ENCODE measurements at places on chromosomes 7 and 10. TPM values are rescaled to one million over a fixed set of nuclear protein-coding genes. Genes with fewer than 3 reads are reported as not detected.

GRCh38 chr7:137970253-137970975 is 31.5 kb downstream of the CREB3L2 start:
- peak; percentile 78 for DNase-seq

- no peak for DNase-seq
Observed at GRCh38 chr7:52271703-52272102, 763.7 kb upstream of the POM121L12 start.

DNA sequence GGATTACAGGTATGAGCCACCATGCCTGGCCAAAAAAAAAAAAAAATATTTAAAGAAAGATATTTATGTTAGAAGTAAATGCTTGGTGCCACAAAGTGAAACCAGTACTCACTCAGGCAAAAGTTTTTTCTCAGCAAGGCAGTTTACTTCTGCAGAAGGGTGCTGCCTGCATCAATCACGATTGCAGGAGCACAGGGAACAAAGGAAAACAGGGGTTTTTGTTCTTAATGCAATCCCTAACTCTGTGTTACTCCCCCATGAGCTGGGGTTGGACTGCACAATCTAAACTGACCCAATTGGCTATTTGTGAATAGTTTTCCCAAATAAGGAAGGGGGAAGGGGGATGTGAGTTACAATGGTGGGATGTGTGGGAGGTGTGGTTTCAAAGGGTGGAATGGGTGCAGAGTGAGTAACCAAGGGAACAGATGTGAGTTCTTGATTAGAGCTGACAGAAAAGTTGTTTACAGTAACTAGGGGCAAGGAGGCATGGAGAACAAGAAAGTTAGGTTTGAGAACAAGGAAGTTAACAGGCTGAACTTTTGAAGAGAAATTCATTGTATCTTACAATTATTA is 255.4 kb downstream of the TYW1 start:
- no peak for DNase-seq

GRCh38 chr7:3204526-3204925 is 96.5 kb upstream of the SDK1 start:
- no peak for DNase-seq

DNA sequence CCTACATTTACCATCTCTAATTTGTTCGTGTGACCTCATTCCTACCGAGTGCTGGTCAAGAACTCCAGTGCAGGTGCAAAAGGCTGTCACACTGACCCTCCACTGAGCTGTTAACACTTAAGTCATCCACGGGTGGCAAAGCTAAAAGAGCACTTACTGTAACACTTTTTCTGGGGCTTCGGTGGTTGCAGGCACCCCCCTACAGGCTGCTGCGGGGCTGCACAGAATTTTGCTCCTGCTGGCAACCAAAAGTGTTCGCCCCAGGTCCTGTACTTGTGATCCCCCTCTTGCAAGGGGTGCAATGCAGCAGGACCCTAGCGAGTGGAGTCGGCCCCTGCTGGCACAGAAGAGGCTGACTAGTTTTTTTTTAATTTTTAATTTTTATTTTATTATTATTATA is 298.9 kb upstream of the CNTNAP2 start:
- no peak for DNase-seq

GRCh38 chr7:137345799-137346449 is 2.4 kb upstream of the PTN start:
- no peak for DNase-seq

- DNase-seq, result no peak
Observed at GRCh38 chr7:155011086-155011485, 8.2 kb upstream of the PAXIP1 start.

DNA sequence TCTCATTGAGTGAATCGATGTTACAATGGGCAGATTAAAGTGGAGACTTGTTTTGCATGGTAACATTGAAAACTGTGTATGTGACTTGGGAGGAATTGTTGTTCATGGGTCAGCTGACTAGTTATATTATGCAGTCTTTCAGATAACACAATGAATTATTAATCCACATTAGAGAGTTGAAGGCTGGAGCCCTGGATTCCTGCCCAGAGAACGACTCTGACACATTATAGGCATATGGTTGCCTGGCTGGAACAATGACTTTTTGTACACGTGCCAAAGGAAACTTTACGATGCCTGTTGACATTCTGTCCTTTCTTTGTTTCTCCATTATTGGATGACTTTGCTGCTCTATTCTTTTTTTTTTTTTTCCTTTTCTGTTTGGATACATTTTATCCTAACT is 52.3 kb upstream of the TMEM229A start:
- peak; percentile 63 for DNase-seq

DNA sequence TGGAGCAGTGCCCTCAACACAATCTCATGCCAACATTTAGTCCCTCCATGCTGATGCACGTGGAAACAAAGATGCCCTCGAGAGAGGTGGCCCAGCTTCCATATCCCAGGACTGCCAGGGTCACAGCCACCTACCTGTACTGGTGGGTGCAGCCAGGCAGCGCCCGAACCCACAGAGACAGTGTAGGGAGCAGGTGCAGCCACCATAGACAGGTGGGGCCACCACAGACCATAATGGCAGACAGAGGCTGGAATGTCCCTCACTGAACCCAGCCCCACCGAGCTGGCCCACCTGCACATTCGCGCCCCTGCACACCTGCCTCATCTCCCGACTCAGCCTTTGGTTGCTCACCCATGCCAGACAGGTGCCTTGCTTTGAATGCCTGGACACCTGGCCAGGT is 18.3 kb upstream of the CPXM2 start:
- DNase-seq, result no peak

GRCh38 chr7:31171984-31172383 is 119.9 kb downstream of the ADCYAP1R1 start:
- no peak for DNase-seq

DNA sequence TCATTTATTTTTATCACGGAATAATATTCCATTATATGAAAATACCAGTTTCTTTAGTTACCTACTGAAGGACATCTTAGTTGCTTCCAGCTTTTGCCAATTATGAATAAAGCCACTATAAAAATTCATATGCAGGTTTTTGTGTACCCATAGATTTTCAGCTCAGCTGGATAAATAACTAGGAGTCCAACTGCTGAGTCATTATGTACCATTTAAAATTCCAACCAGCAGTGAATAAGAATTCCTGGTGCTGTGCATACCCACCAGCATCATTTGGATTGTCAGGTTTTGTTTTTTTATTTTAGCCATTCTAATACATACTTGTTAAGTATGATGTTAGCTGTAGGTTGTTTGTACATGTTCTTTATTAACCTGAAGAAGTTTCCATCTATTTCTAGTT is 14.5 kb downstream of the FAM24B start:
- no peak for DNase-seq

- DNase-seq, result no peak
Observed at GRCh38 chr10:7192061-7192460, 218.8 kb downstream of the SFMBT2 start.

DNA sequence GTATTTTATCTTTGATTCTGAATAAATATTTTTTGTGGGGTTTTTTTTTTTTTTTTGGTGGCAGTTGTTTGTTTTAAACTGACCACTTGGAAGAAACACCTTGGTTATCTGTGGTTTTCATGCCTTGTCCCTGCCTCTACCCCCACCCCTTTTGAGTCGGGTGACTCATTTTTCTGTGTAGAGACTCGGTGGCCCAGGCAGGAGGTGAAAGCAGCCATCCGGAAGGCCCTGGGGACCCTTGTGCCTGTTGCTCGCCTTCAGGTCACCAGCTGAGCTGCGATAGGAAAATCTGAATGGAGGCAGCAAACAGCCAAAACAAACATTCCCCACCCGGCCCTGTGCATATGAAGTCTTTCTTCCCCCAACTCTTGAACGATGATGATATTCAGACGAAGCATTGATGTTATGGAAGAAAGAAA is 22.8 kb downstream of the CYP17A1 start:
- DNase-seq, result no peak

DNA sequence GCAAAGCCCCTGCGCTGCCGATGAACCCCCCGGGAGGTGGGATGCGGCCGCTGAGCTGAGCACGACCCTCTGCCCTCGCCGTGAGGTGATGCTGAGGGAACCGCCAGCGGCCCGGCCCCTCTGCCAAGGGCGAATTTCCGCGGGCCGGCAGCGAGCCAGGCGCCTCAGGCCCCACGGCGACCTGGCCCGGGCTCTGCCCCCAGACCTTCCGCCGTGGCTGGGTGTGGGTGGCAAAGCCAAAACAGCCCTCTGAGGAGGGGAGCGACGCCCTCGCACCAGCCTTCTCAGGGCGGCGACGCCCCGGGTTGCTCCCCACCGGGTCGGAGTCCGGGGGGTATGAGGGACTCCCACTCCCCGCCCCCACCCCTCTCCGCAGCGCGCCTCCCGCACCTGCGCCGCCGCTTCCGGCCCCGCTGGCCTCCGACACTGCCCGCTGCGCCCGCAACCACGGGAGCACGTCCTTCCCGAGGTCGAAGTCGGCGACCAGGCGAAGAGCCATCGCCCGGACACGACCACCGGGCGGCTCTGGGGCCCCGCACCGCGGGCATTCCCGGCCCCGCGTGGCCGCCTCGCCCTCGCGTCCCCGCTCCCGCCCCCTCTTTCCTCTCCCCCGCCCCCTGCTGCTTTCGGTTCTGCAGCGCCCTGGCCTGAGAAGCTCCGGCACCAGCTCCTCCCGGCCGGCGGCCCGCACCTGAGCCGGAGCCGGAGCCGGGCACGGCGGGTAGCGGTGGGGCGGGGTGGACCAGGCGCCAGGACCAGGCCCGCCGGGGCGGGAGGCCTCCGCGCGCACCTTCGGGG is at the start of gene GSAP:
TSS of gene GSAP (minus strand) at position 527 of the 798 bp plus-strand sequence. CDS start at position 499, 28 bp downstream.
- peak; percentile 32 for DNase-seq

- no peak for DNase-seq
Observed at GRCh38 chr7:133934262-133934976, 192.7 kb upstream of the LRGUK start.

GRCh38 chr7:99460651-99461050 is 5.3 kb downstream of the ATP5MF start:
- no peak for DNase-seq

DNA sequence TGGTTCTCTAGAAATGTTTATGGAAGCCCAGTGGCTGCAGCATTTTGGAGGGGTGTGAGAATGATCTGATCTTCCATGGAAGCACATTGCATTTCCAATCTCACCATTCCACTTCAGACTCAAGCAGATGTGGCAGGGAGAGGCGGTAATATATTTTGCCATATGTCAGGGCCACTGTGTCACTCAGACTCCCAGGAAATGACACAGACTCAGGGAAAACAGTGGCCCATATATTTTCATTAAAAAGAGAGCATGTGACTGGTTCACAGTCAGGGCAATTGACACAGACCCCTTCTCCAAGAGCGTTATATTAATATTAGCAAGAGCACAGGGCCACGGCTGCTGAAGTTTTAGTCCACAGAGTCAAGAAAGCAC is 149.3 kb upstream of the NRP1 start:
- DNase-seq, result no peak

GRCh38 chr10:523925-524324 is 165.5 kb downstream of the DIP2C start:
- DNase-seq, result no peak

DNA sequence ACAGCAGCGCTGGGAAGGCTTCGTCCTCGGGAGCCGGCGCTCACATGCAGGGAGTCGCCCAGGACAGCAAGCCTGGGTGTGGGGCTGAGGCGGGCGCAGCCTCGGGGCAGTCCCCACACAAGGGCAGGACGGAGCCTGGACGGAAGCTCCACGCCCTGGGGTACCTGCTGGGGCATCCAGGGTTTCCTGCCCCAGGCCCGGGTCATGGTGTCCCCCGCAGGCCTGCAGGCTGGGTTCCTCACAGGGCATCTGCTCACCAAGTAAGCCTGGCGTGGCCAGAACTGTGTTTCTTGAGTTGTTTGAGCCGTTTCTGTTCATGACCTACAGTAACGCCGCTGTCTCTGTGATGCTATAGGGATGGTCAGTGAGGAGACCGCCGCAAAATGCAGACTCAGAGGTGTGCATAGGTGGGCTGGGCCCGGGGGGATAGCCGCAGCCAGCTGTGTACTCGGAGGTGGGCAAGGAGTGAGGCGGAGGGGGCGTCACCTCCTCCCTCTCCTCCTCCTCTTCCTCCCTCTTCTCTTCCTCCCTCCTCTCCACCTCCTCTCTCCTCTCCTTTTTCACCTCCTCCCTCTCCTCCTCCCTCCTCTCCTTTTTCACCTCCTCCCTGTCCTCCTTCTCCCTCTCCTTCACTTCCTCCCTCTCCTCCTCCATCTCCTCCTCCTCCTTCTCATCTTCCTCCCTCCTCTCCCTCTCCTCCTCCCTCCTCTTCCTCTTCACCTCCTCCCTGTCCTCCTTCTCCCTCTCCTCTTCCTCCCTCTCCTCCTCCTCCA is 438.9 kb downstream of the DNAJB6 start:
- no peak for DNase-seq

- DNase-seq, result no peak
Observed at GRCh38 chr7:84137812-84138211, 56.8 kb downstream of the SEMA3A start.

DNA sequence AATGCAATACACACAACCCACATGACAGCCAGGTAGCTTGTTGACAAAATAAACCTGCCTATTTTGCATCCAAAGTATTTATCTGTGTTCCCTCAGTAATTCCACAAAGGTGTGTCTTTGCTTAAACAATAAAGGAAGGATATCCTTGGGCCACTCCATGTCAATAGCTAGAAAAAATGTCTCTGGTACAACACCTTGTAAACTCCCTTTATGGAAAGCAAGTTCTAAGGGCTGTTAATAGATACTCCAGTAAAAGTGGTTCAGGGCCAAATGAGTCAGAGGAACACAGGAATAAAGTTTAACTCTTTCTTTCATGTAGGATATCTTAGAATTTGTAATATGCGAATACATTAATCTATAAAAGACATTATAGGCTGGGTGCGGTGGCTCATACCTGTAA is 96.9 kb upstream of the LRRTM3 start:
- no peak for DNase-seq

GRCh38 chr10:88198023-88198422 is 334.6 kb downstream of the PTEN start:
- no peak for DNase-seq

DNA sequence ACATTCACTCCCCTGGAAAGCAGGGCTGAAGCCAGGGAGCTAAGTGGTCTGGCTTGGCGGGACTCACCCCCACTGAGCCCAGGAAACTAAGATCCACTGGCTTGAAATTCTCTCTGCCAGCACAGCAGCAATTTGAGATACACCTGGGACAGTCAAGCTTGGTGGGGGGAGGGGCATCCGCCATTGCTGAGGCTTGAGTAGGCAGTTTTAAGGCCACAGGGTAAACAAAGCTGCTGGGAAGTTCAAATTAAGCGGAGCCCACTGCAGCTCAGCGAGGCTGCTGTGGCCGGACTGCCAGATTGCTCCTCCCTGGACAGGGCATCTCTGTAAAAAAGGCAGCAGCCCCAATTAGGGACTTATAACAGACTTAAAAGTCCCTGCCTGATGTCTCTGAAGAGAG is 108.2 kb upstream of the FAM13C start:
- DNase-seq, result no peak

ANKRD7 gene
- not detected for total RNA-seq

POU6F2 gene
- not detected for total RNA-seq

COL17A1 gene
- 0.30 TPM for total RNA-seq

ADCYAP1R1 gene
- total RNA-seq, result not detected

TAS2R5 gene
- not detected for total RNA-seq

LRRC4 gene
- total RNA-seq, result not detected

LARP4B gene
- total RNA-seq, result 13.4 TPM

TAS2R4 gene
- not detected for total RNA-seq

CCL24 gene
- total RNA-seq, result not detected

MMP21 gene
- not detected for total RNA-seq

GIMAP2 gene
- 8.3 TPM for total RNA-seq

RPEL1 gene
- not detected for total RNA-seq

CRYGN gene
- not detected for total RNA-seq

DEPP1 gene
- total RNA-seq, result 0.44 TPM

DGKB gene
- total RNA-seq, result not detected
